ENCODE measurements at places on chromosomes 4 and X.

GRCh38 chrX:78643874-78644273, 15.3 kb downstream of the RTL3 start:
- DNase-seq = no peak

GRCh38 chr4:103482893-103483292, 236.9 kb downstream of the TACR3 start:
- DNase-seq = no peak

- DNase-seq = no peak
These were observed 14.4 kb upstream of the REPS2 start for GRCh38 chrX:16931855-16932575.

- DNase-seq = no peak
These were observed 11.0 kb downstream of the VEGFC start for GRCh38 chr4:176781739-176782100.

DNA sequence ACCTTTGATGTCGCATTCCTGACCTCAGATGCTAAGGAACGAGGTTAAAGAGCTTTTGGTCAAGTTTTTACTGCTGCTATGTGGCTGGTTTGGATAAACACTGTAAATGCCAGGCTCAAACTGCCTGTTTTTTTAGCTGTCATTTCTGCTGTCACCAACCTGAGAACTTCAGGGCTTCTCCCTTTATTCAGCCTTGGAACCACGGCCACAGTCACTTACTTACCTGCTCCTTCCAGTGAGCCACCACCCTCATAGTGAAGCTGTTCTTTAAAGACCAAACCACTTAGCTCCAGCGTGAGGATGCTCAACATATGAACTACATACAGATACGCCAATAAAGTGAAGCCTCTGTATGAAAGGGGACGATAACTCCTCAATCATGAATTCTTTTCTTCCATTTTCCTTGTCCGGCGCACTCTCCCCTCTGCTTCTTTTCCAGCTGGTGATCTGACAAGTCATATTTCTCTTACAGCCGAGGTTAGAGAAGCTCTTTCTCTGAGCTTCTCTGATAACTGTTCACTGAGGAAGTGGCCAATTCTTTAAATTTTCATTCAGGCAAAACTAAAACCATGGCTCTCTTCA, 152.8 kb upstream of the ANK2 start:
- DNase-seq = no peak

DNA sequence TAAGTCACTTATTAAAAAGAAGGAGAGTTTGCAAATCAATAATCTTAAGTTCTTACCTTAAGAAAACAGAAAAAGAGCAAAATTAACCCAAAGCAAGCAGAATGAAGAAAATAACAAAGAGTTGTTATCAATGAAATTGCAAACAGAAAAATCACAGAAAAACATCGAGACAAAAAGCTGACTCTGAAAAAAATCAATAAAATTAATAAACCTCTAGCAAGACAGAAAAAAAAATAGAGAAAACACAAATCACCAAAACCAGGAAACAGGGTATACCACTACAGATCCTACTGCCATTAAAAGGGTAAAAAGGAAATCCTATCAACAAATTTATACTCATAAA, 17.3 kb upstream of the RBM41 start:
- DNase-seq = no peak

- no peak for DNase-seq
These were observed 710.6 kb downstream of the TRAM1L1 start for GRCh38 chr4:116374815-116375214.

DNA sequence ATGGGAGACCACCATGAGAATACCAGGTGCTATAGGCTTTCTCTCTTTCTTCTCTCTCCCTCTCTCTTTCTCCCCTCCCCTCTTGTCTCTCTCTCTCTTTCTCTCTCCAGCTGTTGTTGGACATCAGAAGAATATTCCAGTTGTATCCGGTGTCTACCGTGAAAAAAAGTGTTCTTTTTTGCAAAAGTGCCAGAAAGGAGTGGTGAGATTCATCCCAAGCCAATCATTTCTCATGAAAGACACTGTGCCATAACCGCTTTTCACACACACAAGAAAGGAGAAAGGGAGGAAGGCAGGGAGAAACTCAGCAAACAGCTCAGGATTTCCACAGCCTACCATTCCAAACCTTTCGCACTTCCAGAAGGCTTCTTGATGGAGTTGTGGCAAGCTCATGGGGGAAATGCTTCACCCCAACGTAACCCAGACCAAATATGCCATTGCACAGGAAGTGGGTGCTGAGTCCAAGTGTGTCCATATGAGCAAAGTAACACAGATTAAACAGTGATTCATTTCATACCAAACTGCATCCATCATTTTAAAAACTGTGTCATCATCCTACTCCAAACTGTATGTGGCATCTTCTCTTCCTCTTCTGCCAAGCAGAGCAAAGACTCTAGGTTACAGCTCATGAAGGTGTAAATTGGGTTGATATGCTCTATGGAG, 224.0 kb downstream of the APBB2 start:
- DNase-seq = peak; percentile 69

DNA sequence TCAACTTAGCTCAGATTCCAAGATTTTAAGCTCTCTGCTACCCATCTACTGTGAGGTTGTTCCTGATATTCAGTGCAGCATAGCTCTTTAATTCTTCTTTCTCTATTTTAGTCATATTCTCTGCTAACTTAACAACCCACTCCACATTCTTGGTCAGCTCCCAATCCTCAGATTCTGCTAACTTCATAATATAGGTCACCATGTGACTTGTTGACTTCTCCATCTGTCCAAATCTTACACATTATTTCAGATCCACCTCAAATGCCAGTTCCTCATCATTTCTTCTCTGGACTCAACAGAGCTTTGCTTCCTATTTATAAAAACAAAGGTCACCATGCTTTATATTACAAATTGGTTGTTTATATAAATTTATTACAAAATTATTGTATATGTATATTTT, 29.3 kb upstream of the RXFP1 start:
- DNase-seq = no peak

- peak; percentile 72 for DNase-seq
These were observed at the start of gene RASSF6 for GRCh38 chr4:73620115-73620792. TSS of gene RASSF6 (minus strand) at chr4:73620436. CDS start at chr4:73611795, 8,641 bp downstream.

- DNase-seq = no peak
These were observed 177.7 kb downstream of the RBM46 start for GRCh38 chr4:154958621-154959358.

GRCh38 chr4:36394352-36394903, 113.0 kb downstream of the DTHD1 start:
- no peak for DNase-seq

DNA sequence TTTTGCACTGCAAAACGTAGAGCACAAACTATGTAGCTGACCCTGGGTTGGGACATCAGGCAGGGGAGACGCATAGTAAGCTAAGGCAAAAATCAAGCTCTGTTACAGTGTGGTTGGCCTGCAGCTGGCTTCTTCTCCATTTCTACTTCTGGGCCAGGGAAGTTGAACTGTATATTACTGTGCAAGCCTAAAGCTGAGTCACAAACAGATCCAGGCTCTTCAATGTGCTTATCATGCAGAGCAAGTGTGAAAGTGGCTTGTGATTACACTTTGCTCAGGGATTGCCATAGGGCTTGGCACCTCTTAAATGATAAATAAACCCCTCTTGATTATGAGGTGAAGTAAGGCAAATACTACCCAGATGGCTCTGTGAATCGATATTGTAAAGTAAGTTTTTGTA, 40.5 kb downstream of the CLDN34 start:
- DNase-seq = no peak

- DNase-seq = peak; percentile 95
These were observed 195.2 kb upstream of the ANXA10 start for GRCh38 chr4:167897116-167897515.

DNA sequence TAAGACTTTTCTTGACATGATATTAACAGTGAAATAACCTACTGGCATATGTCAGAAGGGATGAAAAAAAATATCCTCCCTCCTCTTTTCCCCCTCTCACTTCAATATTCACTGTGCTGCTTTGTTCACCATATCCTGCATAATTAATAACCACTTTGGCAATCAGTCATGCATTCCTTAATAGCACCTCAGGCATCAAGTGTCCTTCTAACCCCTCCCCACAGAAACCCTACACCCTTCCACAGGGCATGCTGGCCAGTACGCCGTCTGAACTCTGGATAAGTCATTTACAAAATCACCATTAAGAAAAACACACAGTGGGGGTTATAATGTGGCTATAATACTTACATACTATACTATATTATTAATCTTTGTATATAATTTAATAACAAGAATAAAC, 165.9 kb downstream of the PDGFC start:
- no peak for DNase-seq

DNA sequence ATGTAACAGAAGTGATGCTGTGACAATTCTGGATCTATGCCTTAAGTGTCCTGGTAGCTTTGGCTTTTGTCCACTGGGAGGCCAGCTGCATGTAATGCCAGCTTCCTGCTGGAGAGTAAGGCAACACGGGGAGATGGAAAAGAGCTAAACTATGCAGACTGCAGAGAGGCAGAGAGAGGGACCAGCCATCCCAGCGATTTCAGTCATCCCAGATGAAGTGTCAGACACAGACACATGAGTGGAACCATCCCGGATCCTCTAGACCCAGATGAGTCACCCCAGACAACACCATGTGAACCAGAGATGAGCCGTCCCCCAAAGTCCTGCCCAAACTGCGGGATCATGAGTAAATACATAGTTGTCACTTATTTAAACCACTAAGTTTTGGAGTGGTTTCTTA, 14.6 kb downstream of the SRPX start:
- no peak for DNase-seq

DNA sequence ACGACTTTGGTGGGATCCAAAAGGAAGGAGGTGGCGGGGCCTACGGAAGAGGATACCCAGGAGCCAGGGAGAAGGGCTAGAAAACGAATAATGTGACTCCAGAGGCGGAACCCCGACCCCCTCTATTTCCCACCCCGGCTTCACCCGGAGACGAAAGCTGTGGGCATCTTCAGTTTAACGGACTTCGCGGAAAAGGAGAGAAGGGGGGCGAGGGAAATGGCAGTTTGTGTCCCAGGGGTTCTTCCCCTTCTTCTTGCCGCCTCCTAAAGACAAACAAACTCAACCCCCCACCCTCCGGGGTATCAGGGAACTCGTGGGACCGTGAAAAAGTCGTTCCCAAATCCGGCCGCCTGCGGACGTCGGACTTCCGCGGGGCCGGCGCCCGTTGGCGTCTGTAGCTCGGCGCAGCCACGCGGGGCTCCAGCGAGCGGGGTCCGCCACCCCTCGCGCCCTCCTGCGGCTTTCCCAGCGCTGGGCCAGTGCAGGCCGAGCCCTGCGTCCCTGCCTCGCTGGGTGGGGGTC, 3.6 kb upstream of the LEF1 start:
- no peak for DNase-seq

DNA sequence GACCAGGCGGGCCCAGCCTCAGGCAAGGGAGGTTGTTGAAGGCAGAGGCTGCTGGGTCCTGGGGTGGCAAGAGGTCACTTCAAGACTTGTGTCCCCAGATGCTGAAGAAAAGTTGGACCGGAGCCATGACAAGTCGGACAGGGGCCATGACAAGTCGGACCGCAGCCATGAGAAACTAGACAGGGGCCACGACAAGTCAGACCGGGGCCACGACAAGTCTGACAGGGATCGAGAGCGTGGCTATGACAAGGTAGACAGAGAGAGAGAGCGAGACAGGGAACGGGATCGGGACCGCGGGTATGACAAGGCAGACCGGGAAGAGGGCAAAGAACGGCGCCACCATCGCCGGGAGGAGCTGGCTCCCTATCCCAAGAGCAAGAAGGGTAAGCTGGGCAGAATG, 4.4 kb downstream of the PQBP1 start:
- DNase-seq = no peak

- no peak for DNase-seq
These were observed 401.3 kb downstream of the PCDH10 start for GRCh38 chr4:133550436-133550835.

DNA sequence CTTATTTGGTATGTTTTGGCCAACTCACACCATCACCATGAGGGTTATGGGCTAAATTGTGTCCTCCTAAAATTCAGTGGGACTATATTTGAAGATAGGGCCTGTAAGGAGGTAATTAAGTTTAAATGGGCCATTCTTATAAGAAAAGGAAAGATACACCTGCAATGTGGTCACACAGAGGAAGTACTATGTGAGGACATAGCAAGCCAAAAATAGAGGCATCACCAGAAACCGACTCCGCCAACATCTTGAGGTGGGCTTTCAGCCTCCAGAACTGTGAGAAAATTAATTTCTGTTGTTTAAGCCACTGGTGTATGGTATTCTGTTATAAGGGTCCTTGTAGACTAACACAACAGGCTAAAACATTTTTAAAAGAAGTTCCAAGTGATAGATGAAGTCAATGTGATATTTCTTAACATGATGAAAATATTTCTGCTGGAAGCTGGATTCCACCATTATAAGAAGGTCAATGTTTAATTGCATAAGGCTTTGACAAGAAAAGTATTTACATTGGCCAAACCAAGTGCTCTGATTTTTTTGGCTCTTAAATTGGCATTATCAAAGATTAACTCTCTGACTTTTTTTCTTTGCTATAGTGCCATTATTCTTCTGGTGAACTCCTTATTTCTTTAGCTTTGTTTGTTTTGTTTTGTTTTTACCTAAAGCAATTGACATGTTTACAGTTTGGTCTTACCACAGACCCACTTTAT, 540.9 kb downstream of the PPARGC1A start:
- no peak for DNase-seq

GRCh38 chrX:92247076-92247475, 467.9 kb downstream of the PCDH11X start:
- DNase-seq = no peak

GRCh38 chr4:1210241-1210841, 38.0 kb upstream of the SPON2 start:
- peak; percentile 51 for DNase-seq

DNA sequence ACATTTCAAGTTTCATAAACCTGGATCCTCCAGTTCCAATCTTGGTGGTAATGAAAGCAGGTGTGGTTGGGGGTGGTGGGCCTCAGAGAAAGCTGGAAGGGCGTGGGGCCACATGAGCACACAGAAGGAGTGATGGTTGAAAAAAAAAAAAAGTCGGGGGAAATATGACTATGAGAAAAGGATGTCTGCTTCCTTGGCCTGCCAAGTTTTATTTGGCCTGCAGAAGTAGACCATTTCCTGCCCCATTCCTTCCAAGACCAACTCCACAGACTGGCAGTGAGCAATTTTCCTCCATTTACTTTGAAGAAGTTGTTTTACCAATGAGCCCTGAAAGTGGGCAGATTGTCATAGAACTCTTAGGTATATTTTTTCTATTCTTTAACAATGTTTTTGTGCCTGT, 43.3 kb downstream of the LNX1 start:
- DNase-seq = no peak

- DNase-seq = no peak
These were observed 1.1 kb upstream of the NLGN3 start for GRCh38 chrX:71143508-71143907.

DNA sequence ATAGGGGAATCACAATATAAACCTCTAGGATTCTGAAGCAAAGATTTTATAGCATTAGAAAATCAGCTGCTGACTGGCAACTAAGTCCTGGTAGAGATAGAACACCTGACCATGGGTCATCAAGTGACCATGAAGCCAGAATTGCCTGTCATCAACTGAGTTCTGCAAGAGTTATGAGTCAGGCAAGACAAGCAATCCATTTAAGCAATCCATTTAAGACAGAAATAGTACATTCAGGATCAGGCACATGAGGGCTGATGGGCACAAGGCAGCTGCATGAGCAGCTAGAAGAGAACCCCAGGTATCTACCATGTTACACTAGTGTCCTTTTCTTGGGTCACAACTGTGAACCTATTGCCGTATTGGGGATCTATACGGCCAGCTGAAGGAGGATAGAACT, 98.9 kb downstream of the SPRY1 start:
- DNase-seq = no peak

Measured in RWPE2 (cell line).